Cardiac muscle cell (in vitro differentiated cells and primary cell): ENCODE measurements at places on chromosomes 16 and 17. TPM values are rescaled to one million over a fixed set of nuclear protein-coding genes. Genes with fewer than 3 reads are reported as not detected.

The NPIPA7 gene
- 0.81 and 1.8 TPM in 2 replicates for total RNA-seq

- no peak for DNase-seq
These were observed 87.2 kb downstream of the CYB561 start for GRCh38 chr17:63358956-63359355.

The ADORA2B gene
- 10.5 and 12.2 TPM in 2 replicates for total RNA-seq

The CDK5R1 gene
- 1.7 and 3.5 TPM in 2 replicates for total RNA-seq

The PYDC1 gene
- not detected in 2 replicates for total RNA-seq

- DNase-seq = no peak
These were observed 4.0 kb downstream of the FBXO39 start for GRCh38 chr17:6780001-6780400.

GRCh38 chr17:65633988-65634387, 72.5 kb upstream of the AXIN2 start:
- peak; percentile 8 for DNase-seq

- peak; percentile 36 for DNase-seq
These were observed 10.3 kb downstream of the ZNF18 start for GRCh38 chr17:11986942-11987329.

- DNase-seq = no peak
These were observed 18.2 kb upstream of the RBFOX3 start for GRCh38 chr17:79628861-79629547.

GRCh38 chr17:45114117-45114932, 18.0 kb downstream of the PLCD3 start:
- no peak for DNase-seq

The SOCS1 gene
- 7.3 and 11.0 TPM in 2 replicates for total RNA-seq

- DNase-seq = no peak
These were observed 14.4 kb downstream of the CTRL start for GRCh38 chr16:67917140-67917851.

The EPOP gene
- total RNA-seq = 13.4 and 13.9 TPM in 2 replicates

DNA sequence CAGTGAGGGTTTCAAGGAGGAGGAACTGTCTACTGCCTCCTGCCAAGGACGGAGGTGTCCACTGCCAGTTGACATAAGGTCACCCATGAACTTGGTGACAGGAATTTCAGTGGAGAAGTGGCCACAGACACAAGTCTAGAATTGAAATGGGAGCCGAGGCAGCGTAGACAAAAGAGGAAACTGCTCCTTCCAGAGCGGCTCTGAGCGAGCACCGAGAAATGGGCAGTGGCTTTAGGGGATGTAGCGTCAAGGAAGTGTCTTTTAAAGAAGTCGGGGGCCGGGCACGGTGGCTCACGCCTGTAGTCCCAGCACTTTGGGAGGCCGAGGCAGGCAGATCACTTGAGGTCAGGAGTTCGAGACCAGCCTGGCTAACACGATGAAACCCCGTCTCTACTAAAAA, 3.1 kb upstream of the SERPINF1 start:
- no peak for DNase-seq
